ENCODE measurements at places on chromosomes 1 and 21. TPM values are rescaled to one million over a fixed set of nuclear protein-coding genes. Genes with fewer than 3 reads are reported as not detected.
A peak's percentile ranks its signal among the peaks of the same experiment; 100 is the strongest.

The GPR61 gene
- total RNA-seq = not detected

The SELL gene
- 110 TPM for total RNA-seq

The SLC6A9 gene
- total RNA-seq = 14.8 TPM

The PDE9A gene
- total RNA-seq = 6.5 TPM

The FCRL6 gene
- total RNA-seq = not detected

The PIGV gene
- total RNA-seq = 20.9 TPM

The NT5C1A gene
- not detected for total RNA-seq

The ZNF648 gene
- total RNA-seq = not detected

The OTUD7B gene
- 21.9 TPM for total RNA-seq

The SERBP1 gene
- total RNA-seq = 624 TPM

The LDLRAD2 gene
- 0.19 TPM for total RNA-seq

The SYPL2 gene
- total RNA-seq = not detected

The UBQLN4 gene
- 47.1 TPM for total RNA-seq

The CCDC181 gene
- 0.62 TPM for total RNA-seq

The ADGRL4 gene
- not detected for total RNA-seq

The IVL gene
- not detected for total RNA-seq

The FOXO6 gene
- 0.34 TPM for total RNA-seq

GRCh38 chr1:44553127-44553758 is 121.0 kb downstream of the TMEM53 start:
- DNase-seq = no peak

DNA sequence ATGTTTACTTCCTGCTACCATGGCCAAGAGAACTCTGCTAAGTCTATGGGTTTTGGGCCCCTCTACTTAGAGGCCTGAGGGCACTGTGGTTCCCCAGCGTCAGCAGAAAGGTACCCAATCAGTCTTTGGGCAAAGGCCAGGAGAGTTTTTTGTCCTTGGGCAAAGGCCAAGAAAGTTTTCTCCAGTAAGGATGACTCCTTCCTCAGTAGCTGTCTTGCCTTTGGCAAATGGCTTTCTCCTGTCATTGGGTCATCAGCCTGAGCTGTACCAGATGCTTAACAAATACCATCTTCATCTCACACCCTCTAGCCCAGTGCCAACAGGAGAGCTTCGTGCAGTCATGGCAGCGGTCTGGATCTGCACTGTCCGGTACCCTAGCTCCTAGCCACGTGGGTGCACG is 199.3 kb upstream of the TMEM51 start:
- DNase-seq = no peak

- no peak for DNase-seq
Measured at GRCh38 chr1:98932184-98932583, 72.5 kb downstream of the PLPPR5 start.

DNA sequence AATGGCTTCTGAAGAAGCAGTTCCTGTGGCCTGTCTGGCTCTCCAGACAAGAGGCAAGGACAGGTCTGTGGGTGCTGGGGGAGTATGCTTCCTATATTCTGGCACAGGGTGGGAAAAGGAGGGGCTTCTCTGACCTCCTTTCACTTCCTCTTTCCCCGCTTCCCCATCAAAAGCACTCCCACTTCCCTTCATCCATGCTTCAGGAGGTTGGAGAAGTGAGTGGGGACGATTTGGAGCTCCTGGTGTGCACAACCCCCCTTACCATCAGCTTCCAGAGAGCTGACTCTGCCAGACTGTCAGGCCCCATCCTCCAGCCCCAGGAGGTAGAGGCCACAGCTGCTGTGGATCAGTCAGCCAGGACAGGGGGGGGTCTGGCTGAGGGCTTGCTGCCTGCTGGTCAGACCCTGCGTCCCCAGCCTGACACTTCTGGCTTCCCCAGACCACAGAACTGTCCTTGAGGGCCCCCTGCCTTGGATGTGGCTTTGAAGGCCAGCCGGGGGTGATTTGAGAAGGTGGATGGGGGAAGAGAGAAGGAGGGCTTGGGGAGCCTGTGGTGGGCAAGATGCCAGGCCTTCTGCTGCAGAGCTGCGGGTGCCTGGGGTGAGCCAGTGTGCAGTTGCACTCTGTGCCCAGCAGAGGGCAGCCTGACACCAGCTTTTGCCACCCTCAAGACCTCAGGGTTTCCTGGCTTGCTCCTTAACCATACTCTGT is 21.5 kb upstream of the TMEM222 start:
- DNase-seq = peak; percentile 76

- DNase-seq = no peak
Measured at GRCh38 chr1:109657395-109657794, 1.5 kb downstream of the GSTM4 start.

DNA sequence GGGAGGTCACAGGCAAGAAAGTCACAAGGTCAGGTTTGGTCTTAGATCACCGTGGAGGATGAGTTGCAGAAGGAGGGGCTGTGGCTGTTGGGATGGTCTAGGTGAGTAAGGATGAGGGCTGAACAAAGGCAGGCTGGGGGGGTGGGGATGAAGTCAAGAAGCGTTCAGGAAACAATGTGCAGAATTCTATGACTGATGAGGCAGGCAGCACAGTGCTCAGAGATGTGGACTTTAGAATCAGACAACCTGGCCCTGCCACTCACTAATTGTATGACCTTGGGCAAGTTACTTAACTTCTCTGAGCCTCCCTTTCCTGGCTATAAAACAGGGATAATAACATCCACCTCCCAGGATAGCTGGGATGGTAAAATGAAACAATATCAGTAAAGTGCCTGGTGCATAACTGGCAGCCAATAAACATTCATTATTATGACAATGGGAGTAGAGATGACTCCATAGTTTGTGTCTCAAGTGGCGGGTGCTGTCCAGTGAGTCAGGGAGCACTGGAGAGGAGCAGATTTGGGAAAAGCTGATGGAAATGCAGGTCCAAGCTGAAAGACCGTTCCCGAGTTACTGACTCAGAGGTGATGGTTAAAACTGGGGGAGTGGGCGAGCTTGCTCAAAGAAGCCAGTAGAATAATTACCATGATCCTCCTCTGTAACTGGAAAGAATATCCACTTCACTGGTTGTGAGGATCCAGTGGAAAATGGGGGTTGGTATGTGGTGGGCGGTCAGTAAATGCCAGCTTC is 2.1 kb downstream of the TIE1 start:
- no peak for DNase-seq

- DNase-seq = peak; percentile 14
Measured at GRCh38 chr1:167601442-167602383, 28.3 kb upstream of the RCSD1 start.

DNA sequence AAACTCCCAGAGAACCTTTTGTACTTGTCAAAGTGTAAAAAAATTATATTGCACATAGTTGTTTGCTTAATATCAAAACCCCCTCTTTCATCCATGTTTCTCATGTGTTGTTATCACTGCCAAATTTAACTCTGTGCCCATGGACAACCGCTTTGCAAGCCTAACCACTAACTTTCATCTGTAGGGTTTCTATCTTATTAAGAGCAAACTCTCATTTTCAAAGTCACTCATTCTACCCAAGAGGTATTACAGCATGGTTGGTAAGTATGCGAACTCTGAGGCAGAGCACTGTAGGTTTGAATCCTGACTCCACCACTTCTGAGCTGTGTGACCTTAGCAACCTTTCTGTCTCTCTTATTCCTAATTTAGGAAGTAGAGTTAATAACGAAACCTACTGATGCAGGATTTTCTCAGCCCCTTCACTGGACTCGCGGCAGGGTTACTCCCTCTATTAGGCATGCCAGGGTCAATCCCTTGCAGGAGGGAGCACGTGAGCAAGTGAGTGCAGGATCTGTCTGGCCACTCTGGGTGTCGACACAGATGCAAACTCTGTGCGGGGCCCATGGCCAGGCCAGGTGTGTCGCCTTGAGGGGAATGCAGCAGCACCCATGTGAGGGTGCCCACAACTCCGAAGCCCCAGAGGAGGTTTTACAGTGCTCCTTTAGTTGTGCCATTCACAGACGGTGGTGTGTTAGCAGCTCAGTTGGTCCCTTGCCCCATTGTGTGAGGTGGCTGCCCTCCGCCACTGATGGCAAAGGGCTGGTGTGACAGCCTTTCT is 361.5 kb upstream of the ADGRL2 start:
- no peak for DNase-seq

DNA sequence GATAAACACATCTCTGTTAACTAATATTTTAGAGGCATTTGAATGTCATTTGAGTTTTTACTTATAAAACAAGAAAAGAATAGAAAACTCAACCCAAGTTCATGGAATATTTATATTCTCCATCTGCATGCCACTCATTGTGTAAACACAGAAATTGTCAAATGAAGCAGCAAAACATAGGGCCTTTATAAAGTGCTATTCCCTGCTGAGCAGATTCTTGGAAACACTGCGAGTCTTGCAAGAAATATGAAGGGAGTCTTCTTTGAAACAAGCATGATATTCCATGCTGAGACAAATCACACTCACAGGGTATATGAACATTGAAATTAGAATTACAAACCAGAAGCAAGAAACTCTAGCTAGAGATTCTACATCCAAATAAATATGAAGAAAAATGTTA is 655.8 kb downstream of the BRINP3 start:
- no peak for DNase-seq

DNA sequence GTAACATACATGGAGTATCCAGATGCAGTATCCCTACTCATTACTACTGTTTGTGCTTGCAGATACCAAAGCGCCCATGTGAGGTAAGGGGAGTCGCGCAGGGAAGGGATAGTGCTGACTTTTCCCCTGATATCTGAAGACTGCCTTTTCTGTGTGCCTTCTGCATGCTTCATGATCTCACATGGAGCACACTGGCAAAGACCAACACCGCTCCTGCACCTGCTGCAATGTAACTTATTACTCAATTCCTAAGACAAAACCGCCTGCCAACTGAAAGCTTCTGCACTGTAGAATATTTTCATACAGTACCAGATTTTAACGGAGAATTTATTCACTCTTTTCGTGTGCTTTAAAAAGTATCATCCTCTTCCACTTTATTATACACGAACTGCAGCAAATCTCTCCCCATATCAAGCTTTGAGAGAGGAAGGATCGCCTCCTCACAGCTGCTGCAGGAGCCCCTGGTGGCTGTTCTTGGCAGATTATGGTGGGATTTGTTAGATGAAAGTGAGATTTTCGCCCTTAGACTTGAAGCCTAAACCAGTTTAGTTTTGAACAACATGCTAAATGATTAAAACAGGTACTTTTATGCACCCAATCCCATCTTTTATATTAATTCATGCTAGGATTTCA is 99.1 kb downstream of the PTPN14 start:
- no peak for DNase-seq

DNA sequence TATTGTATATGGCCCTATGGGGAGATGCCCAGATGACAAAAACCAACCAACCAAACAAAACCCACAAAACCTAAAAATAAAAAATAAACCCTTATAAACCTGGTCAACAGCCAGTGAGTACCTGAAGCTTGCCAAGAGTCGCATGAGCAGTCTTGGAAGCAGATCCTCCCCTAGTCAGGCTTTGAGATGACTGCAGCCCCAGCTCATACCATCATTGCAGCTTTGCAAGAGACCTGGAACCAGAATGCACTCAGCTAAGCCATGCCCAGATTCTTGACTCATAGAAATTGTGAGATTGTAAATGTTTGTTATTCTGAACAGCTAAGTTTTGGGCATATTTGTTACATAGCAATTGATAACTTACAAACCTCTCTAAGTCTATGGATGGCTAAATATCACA is 326.8 kb downstream of the HLX start:
- DNase-seq = no peak

GRCh38 chr1:238139713-238140112 is 249.0 kb upstream of the ZP4 start:
- DNase-seq = no peak

DNA sequence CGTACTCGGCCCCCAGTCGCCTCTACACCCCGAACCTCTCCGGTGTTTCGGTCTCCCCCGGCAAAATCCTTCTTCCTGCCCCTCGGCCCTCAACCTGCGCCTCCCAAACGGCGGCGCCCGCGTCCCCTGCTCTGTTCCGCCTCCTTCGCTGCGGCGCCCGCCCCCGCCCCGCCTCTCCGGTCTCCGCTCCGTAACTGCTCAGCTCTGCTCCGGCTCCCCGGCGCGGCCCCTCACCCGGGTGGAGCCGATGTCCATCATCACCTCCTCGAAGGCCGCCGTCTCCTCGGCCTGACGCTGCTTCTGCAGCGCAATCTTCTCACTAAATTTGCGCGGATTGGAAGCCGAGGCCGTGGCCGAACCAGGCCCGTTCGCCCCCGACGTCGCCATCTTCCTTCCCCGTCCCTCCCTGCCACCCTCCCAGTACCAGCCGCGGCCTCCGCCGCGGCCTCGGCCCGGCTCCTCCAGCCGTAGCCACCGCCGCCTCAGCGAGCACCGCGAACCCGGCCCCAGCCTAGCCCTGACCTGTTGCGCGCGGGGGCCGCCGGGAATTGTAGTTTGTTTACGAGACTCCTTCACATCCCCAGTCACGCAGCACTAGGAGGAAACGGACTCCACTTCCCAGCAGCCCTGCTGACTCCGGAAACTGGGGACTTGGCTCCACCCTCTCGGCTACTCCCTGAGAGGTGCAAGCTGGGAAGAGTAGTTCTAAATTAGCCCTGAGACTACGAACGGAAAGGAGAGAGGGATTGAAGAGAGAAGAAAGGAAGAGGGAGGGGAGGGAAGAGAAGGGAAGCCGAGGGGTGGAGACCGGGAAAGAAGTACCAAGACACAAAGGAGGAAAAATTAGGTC is at the start of gene CRTC2:
TSS of gene CRTC2 (minus strand) at position 502 of the 850 bp plus-strand sequence. CDS start at position 387, 115 bp downstream.
- peak; percentile 96 for DNase-seq

- no peak for DNase-seq
Measured at GRCh38 chr1:234742622-234743021, 132.6 kb upstream of the IRF2BP2 start.

- DNase-seq = no peak
Measured at GRCh38 chr1:191634801-191635508, 523.3 kb upstream of the RGS18 start.

DNA sequence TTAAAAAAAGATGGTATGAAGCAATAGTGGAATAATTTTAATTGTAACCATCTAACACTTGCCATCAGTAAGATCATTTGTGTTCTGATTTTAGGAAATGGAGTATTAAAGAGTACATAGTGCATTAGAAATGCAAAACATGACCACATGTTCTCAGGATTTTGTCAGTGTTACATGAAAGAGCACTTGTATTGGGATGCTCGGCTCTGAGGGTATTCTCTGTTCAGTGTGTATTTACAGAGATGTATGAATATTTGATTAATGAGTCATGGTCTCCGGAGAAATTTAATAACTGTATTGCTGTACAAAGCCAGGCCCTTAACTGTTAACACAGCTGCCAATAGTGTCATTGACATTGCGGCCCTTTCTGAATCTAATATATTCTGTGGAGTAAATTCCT is 91.7 kb downstream of the ATG4C start:
- no peak for DNase-seq

DNA sequence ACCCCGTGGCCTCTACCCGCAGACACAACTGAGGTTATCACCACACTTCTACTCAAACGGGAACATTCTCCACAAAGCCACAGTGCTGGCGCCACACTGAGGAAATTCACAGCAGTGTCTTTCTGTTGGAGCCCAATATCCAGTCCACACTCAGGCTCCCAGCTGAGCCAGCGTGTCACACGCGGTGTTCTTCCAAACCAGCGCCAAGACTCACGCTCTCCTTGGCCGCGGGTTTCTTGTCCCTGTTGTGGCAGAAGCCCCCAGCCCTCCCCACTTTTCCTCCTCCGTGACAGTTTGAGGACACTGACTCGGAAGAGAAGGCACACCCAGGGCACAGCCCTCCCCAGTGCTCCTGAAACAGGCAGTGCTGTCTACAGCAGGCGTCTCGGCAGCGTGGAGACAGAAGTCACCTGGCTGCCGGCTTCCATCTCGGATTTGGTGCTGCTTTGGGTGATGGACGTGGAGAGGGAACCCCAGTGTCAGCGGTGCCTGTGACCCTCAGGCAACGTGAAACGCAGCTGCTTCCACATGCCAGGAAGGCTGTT is 35.4 kb upstream of the AGPAT3 start:
- DNase-seq = no peak

GRCh38 chr1:10309243-10310011 is 89.4 kb upstream of the PGD start:
- DNase-seq = no peak

GRCh38 chr1:202810193-202810614 is 550 bp upstream of the PCAT6 start:
- DNase-seq = no peak
